ENCODE measurements at places on chromosomes 4 and X. TPM values are rescaled to one million over a fixed set of nuclear protein-coding genes. Genes with fewer than 3 reads are reported as not detected.

DNA sequence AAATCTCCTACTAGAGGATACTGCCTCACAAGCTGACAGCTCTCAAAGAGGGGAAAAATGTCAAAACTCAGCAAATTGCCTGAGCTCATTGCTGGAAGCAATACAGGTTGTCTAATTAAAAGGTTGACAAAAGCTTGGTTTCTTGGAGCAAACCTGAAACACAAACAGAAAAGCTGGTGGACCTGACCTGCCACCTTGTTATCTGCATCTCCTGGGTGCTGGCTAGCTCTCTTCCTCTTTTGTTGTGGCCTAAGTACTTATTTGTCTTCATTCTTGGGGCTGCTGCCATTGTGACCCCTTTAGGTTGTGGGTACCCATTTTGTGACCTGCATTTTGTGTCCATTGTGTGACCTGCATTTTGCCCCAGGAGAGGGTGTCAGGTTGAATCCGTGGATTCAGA lies 184.5 kb downstream of the KIT start:
- no peak for DNase-seq

DNA sequence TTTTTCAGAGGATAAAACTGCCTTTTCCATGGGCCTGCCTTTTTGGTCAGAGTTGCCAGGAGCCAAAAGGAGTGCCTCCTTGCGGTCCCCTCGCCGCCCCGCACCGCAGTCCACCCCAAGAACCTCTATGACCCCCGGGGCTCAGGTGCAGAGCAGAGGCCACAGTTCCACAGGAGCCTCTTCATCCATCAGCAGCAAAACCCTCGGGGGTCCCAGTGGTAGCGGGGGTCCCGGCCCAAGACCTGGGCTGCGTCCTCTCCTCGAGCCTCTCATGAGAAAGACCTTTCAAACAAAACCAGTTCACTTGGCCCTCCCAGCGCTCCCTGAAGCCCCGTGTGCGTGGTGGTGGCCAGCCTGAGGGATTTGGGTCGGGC lies 16.8 kb downstream of the ZFYVE28 start:
- DNase-seq = no peak

DNA sequence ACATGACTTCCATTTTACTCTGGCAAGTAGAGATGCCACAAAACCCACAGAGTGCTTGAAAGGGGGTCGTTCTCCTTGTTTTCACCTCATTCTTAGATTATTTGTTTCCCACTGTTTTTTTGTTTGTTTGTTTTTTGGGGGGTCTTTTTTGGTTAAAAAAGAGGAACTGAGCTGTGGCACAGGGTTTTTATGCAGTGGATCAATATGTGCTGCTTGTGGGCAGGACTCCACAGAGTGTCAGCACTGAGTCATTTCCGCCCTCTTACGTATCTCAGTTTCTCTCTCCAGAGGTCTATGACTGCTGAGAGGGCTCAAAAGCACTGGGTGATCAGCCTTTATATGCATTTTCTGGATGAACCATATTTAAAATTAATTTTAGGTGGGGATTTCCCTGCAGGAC lies 268.1 kb upstream of the GRID2 start:
- DNase-seq = no peak

GRCh38 chr4:21733894-21734630 lies 214.5 kb downstream of the KCNIP4 start:
- no peak for DNase-seq

- peak; percentile 25 for DNase-seq
Measured at GRCh38 chrX:97563531-97564133, 679.9 kb downstream of the RPA4 start.

GRCh38 chrX:149097786-149098185 lies 407.3 kb downstream of the IDS start:
- no peak for DNase-seq

DNA sequence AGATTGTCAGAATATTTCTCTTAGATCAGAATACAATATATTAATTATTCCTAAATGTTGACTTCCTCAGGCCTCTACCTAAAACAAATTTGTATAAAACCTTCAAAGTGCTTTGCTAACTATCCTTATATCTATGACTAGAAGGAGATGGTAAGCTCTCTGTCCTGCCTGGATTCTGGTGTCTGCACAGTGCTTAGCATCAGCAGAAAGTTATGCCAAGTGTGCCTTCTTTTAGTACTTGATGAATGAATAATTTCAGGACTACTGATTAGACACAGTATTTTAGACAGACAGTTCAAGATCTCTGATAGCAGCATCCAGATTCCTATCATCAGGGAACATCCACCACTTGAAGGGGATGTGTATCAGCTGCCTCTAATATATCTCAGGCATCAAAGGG lies 242.4 kb upstream of the TLL1 start:
- no peak for DNase-seq

DNA sequence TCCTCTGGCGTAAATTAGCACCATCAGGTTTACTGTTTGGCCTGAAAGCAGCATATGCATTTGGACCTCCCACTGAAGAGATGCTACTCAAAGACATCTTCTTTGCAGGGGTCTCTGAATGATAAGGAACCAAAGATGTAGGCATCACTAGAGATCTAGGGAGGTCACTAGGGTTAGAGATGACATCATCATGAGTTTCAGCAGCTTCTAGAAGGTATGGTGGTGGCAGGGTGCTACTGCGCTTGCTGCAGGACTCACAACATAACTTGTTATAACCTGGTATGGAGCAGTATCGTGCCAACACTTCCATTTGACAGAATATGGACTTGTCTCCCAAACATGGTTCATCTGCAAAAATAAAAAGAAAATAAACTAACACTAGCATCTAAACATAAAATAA lies 251.6 kb downstream of the NPFFR2 start:
- no peak for DNase-seq

- DNase-seq = no peak
Measured at GRCh38 chrX:135927897-135928296, 34.4 kb downstream of the SAGE1 start.

NDST3 gene
- total RNA-seq = 0.74 TPM

HTR2C gene
- total RNA-seq = 2.2 TPM

KCNIP4 gene
- not detected for total RNA-seq
